T1000 (cell line): ENCODE measurements at places on chromosomes 3 and 15.

DNA sequence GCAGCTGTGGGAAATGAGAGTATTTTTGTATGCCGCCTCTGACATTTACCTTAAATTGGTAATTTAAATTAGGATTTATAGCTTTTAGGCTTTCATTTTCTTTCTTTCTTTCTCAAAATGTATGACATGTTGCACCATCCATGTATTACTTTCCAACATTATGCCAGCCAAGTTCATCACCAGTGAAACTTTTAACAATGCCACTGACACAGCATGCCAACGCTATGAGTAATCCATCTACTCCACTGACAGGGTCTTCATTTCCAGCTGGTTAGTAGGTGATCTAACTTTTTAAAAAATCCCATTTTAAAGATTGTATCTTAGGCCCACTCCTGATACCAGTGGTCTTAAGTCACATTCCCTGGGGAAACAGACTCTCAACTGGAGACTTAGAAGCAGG lies 21.8 kb upstream of the CLDN16 start:
- DNase-seq: no peak

- DNase-seq: no peak
These were observed 11.0 kb upstream of the CTNNB1 start for GRCh38 chr3:41188306-41188705.

GRCh38 chr3:11629716-11630115 lies 14.0 kb downstream of the VGLL4 start:
- no peak for DNase-seq

GRCh38 chr3:42012383-42012934 lies 50.6 kb upstream of the ULK4 start:
- DNase-seq: no peak

DNA sequence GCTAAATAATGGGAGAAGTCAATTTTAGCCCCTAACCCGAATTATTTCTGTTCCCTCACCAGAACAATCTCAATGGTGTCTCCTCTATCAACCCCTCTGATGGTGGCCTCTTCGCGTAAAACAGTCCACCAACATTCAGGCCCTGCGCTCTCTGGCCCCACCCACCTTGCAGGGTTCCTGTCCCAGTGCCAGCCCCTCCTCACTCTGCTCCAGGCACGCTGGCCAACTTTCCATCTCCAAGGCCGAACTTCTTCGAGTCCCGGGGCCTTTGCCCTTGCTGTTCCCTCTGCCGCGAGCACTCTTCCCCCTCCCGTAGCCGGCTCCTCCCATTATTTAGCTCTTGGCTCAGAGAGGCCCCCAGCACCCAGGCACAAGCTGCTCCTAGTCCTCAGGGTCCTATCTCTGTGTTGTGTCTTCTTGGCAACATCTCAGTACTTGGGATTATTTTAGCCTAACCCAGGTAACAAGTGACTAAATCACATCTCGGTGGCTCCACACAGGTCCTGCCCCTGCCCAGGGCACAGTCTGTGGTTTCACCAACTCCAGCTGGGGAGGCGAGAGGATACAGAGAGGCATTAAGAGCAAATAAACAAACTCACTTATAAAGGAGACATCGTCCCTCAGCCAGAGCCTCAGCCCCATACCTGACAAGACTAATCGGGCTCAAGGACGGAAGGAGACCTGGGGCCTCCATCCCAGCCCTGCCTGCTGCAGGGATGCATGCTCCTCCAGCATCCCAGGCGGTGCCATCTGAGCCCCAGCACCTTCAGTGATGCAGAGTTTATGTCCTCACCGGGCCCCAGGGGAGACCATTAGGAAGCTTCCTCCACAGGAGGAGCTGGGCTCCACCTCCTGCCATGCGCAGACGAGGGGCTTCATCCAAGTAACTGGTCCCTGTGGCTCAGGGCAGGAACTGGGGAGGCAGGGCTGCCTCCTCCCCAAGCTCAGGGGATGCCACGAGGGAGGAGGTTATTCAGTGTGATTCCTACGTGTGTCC lies 19.7 kb upstream of the IQSEC1 start:
- DNase-seq: no peak

- DNase-seq: no peak
These were observed 24.3 kb upstream of the TATDN2 start for GRCh38 chr3:10223676-10224639.

DNA sequence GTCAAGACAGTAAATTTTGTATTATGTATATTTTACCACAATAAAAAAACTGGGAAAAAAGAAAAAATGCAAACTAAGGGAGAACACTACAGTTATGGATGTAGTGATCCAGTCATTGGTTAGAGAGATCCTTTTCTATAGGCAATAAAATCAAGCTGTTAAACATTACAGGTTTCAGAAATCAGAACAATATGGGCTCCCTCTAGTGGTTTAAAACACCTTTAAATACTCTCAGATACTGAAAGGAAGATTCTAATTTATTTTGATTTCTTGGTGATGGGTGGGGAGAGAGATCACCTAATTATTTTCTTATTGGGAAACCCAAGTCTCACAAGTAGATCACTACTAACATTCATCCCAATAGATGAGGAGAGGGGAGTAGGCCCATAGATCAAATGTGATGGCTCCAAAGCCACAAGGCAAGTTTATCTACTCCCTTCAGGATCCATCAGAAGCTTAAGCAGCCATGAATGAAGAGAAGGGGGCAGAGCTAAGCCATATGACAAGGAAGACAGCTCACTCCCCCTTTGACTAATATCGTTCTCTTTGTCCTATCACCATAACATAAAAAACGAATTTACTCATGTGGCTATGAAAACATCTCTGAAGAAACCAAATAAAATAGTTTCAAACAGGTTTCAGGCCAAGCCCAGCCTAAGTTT lies 118.6 kb downstream of the ANO10 start:
- no peak for DNase-seq

- DNase-seq: no peak
These were observed 27.9 kb downstream of the FBXO45 start for GRCh38 chr3:196596355-196596754.

- DNase-seq: peak; percentile 89
These were observed 339.0 kb upstream of the PROK2 start for GRCh38 chr3:72123908-72124441.

DNA sequence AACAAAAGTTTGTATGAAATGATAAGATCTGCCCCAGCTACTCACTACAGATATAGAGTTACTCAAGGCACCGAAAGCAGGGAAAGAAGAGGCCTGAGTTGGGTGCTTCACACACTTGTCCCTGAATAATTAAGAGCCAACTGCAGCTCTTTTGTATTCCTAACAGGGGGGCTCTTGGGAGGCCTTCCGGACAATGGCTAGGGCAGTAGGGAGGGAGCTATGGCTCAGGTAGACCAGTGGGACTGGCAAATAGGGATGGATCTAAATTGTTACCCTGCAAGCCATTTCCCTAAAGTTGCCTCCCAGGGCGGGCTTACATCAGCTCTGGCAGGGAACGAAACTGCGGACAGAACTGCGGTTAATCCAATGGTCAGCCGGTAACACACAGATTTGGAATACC lies 6.2 kb downstream of the SEMA5B start:
- DNase-seq: no peak

- no peak for DNase-seq
These were observed 122.7 kb downstream of the MEIS2 start for GRCh38 chr15:36977659-36978058.

GRCh38 chr15:58957101-58957973 lies 23.9 kb upstream of the SLTM start:
- peak; percentile 30 for DNase-seq

DNA sequence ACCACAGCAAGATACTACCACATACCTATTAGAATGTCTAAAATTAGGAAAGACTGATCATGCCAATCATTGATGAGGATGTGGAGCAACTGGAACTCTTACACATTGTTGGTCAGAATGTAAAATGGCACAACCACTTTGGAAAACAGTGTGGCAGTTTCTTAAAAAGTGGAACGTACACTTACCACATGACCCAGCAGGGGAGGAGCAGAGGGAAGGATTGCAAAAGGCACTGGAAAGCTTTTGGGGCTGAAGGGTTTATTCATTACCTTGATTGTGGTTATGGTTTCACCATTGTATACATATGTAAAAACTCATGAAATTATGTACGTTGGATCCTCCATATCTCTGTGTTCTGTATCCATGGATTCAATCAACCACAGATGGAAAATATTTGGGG lies 3.3 kb upstream of the EHD4 start:
- DNase-seq: no peak

DNA sequence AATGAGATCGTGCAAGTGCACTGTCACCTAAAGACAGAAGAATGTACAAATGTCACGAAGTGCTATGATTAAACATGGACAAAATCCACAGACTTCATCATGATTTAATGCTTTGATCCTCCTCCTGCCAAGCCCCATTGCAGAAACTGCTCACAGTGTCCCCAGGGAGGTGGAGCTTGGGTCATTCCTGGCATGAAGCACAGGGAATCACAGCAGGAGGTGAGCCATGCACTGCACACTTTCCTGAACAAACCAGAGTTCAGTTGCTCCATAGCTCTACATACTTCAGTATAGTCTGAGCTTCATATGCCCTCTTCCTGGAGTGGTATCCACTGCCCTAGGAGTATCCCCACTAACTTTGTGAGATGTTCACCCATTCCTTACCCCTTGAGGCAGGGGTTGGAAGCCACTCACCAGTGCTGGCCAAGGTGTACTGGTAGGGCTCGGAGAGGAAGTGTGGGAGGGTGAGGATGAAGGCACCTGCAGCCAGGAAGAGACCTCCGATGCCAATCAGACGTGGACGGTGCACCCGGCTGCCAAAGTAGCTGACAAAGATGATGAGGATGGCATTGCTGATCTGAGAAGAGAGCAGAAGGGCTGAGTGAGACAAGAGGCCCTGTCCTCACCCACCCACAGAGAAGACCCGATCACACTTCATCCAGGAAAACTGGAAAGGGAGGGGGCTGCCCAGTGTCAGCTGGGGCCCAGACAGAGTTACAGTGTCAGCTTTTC lies 56.3 kb downstream of the SLCO2A1 start:
- DNase-seq: peak; percentile 16

- DNase-seq: no peak
These were observed 28.0 kb downstream of the ARHGAP31 start for GRCh38 chr3:119322021-119322834.

DNA sequence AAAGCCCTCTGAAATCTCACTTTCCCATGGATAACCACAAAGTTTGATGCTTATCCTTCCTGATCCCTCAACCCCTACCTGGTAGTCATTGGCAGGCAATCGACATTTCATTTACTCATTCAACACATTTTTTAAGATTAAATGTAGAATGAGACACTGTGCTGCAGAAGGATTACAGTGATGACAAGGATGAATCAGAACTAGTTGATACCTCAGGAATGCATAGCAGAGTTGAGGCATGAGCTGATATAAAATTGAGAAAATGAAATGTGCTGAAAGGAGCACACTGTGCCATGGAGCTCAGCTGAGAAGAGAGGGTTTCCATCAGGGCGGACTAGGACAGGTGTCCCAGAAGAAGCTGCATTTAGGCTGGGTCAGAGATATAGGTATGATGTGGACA lies 48.9 kb upstream of the ACTL6A start:
- no peak for DNase-seq

DNA sequence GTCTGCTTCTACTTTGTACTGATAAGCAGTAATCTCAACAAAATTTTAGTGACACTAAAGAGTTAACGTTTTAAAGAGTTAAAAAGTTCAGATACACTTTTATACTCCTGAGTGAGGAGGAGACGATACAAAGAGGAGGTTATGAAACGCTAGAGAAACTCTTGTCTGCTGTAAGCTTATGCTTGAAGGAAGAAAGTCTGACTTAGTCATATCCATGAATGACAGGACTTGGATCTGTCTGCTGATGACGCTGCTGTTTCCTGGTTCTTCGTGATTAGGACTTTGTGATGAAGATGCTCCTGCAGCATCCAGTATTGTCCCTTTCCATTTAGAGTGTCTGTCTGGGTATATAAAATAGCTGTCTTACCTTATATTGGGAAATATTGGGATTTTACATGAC lies 15.8 kb downstream of the TCF12 start:
- no peak for DNase-seq
